Mucosa of descending colon (tissue), 3 donors: ENCODE measurements at places on chromosomes 6 and 20.
A peak's percentile ranks its signal among the peaks of the same experiment; 100 is the strongest.

GRCh38 chr20:11274141-11274594, 600.4 kb upstream of the JAG1 start:
- DNase-seq = no peak

- no peak for DNase-seq
Measured at GRCh38 chr6:124792386-124792785, 169.9 kb upstream of the RNF217 start.

GRCh38 chr20:51697096-51697826, 70.9 kb downstream of the ATP9A start:
- DNase-seq = no peak

DNA sequence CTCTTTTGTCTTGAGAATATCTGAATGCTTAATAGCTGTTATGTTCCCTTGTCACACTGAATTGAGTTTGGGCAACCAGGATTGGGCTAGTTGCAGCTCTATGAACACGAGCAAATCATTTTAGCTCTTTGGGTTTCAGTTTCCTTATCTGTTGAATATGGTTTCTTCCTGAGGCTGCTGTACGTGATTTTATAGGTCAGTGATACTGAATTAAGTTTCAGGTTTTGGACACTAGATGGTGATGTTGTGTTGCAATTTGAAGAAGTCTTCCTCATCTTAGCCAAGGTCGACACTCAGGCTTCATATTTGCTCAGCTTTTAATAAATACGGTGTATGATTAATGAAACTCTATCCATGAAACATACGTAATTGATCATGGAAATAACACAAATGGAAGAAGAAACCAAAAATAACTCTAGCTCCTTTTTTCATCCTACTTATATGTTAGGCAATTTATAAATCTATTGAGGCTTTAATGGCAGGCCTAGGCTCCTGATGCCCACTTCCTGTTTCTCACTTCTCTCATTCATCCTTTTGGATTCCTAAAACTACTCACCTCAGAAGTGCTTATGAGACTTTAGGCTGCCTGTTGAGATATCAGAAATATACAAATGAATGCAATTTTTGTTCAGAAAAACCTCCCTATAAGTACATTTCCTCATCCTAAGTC, 354.1 kb upstream of the MAP3K7 start:
- DNase-seq = peak; percentile 8

GRCh38 chr6:138498629-138499302, 528 bp downstream of the NHSL1 start:
- DNase-seq = no peak

- DNase-seq = no peak
Measured at GRCh38 chr20:8662433-8662954, 406.4 kb upstream of the PLCB4 start.

- DNase-seq = no peak
Measured at GRCh38 chr20:39264506-39265172, 302.5 kb downstream of the DHX35 start.

DNA sequence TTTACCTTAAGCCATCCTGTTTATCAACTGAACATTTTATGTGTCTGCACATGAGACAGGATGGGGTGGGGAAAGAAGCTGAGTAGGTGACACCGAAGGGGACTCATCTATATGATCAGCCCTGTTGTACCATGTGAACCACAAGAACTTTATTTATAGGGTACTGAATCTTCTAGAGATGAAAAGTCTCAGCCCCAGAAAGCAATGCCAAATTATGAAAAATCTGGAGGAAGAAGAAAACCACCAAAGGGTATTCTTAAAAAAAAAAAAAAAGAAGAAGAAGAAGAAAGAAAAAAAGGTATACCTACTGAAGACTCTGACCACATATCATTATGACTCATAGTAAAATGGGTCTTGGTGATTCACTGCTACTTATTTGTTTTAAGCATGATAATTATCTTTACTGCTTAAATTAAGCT, 39.8 kb upstream of the HBS1L start:
- DNase-seq = no peak

GRCh38 chr6:43517505-43518357, 842 bp downstream of the POLR1C start:
- no peak for DNase-seq

- no peak for DNase-seq
Measured at GRCh38 chr20:23143986-23144690, 58.0 kb upstream of the CD93 start.

GRCh38 chr6:114030767-114031166, 59.8 kb upstream of the HDAC2 start:
- no peak for DNase-seq

DNA sequence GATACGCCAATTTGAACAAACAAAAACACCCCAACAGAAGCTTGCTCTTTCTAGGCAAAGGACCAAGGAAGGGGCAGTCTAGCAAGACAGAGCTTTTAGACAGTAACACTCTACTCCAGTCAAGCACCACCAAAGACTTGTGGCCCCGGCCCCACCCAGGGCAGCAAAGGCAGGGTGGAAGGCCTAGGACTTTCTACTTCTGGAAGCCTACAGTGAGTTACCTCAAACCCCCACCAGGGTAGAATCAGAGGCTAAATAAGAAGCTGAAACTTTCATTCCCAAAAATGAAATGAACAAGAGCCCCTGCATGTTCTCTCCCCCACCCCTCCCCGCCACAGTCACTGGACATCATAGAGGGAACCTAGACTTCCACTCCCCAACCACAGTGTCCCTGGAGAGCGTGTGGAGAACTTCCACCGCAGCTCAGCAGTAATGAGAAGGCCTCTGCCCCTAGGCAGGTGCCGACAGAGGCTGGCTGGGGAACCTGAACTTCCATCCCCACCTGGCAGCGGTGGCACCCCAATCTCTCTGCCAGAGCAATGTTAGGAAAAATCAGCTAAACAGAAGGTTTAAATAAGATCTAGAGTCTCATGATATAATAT, 40.0 kb downstream of the KATNA1 start:
- DNase-seq = no peak

- peak; percentile 56 for DNase-seq
Measured at GRCh38 chr20:25623225-25623735, 534 bp downstream of the NANP start.

DNA sequence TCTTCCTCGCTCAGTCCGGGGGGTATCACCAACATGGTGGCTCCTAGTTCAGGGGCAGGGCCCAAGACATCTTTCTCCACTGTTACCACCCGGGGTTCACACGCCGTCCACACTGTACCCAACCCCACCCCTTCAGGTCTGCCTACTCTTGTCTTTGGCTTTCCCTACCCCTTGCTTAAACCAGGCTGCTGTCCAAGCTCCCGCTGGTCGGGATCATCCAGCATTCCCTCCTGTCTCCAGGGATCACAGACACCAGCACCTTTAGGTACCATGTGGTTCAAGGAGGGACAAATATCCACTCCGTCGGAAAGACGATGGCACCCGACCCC, 395 bp downstream of the NELFE start:
- DNase-seq = no peak

DNA sequence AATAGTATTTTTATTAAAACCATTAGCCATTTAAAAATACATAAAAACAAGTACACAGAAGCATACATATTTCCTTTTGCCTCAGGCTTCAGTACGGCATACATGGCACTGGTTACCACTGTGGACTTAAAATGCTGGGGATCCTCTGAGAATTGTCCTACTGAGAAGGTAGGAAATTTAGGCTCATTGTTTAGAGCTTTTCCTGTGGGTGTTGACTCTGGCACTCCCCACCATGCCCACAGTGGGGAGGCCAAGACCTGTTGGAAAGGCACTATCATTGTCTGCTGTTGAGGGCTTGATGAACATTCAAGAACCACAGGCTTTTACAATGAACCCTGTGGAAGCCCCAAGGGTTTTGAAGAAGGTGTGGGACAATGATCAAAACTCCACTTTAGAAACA, 473.4 kb downstream of the BTBD3 start:
- no peak for DNase-seq

DNA sequence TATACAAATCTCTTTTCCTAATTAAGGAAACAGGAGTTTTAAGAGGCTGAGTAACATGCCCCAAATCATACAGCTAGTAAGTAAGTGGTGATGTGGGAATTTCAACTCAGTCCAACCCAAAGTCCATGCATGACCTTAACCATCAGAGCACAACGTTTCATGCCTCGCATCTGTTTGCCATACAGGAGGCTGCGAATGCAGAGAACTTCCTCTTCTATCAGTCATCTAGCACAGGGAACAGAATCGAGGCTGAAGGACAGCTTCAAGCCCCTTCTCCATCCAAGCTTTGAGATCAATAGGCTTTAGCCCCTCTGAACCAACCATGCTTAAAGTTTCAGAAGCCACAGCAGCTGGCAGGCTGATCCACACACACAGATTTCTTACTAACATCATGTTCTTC, 113.2 kb downstream of the MAFB start:
- DNase-seq = no peak

DNA sequence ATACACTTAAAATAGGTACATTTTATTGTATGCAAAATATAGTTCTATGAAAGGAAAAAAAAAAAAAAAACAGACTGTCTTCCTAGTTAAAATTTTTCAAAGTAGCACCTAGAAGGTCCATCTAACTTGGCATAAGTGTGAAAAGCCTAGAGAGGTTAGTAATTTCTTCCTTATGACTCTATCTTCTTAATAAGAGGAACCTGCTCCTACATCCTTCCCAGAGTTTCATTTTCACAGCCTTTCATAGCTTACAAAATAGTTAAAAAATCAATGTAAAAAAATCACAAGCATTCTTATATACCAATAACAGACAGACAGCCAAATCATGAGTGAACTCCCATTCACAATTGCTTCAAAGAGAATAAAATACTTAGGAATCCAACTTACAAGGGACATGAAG, 28.8 kb downstream of the OGFRL1 start:
- no peak for DNase-seq

DNA sequence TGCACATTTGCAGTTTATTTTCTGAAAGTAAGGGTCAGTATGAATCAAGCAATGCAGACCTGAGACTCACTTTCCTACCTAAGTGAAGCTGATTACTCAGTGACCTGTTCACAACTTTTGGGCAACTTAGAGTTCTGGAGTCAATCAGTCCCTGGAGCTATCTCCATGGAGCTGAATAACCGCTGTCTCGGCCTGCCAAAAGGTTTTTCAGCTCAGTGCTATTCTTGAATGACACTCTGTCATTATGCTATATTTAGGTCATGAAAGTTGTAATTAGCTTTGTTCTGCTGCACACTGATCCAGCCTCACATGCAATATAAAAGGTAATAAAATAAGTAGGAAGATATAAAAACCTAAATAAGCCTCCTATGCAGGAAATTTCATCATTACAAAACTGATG, 356.0 kb downstream of the BMP2 start:
- no peak for DNase-seq

- DNase-seq = no peak
Measured at GRCh38 chr20:46940616-46941015, 46.0 kb downstream of the EYA2 start.

GRCh38 chr6:167005350-167006159, 6.4 kb downstream of the CEP43 start:
- no peak for DNase-seq

DNA sequence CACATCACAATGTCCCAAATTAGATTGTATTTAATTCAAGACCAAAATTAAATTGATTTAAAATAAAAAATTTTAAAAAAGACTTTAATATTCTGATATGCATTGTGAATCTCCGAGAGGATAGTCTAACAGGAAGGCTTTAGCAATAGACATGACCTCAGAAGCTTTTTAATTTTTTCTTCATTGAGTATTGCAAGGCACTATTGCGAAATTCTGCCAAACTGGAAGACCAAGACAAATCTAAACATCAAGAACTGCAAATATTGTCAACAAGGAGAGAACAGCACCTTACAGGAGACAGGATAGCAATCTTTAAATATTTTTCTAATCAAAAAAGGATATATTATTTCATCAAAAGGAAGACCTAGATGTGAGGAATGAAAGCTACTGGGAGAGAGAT, 56.9 kb downstream of the BMP5 start:
- DNase-seq = no peak

DNA sequence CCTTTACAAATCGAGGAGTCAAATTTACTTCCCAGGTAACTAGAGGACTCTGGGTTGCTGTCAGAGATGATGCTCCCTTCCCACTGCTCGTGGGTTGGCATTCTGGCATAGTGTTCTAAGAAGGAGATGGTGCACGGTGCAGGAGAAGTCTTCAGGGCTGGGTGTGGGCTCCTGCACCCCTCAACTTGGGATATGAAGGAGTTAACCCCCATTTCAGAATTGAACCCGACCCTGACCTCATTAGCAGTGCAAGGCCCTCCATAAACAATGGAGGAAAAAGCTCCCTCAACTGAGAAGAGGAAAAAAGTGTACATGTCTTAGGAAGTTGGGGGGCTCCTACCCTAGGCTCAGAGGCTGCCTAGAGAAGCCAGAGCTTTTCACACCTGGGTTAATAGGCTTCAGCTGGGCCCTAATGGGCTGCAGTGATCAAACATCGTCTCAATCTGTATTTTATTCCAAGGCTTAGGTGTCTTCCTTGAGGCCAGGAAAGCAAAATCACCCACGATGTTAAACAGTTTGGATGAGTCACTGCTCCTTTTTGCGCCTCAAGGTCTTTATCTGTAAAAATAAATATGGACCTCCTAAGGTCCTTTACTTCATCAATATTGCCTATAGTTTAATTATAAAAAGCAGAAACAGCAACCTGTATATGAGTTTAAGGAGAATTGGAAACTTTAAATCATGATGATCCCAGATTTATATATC, 29.4 kb downstream of the TFAP2B start:
- no peak for DNase-seq

DNA sequence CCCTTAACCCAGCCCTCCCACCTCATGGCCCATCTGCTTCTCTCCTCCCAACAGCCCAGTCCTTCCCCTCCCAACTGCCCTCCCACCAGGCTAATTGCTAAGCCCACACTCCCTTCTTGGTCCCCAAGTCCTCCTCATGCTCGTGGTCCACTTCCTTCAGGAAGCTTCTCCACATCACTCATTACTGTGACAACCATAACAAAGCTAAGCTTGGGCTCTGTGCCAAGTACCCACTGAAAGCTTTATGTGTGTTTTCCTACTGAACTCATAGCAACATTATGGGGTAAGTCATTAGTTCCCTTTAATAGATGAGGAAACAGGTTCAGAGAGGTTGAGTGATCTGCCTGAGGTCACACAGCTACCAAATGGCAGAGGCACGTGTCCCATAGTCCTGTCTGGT, 16.2 kb downstream of the FRS3 start:
- no peak for DNase-seq

DNA sequence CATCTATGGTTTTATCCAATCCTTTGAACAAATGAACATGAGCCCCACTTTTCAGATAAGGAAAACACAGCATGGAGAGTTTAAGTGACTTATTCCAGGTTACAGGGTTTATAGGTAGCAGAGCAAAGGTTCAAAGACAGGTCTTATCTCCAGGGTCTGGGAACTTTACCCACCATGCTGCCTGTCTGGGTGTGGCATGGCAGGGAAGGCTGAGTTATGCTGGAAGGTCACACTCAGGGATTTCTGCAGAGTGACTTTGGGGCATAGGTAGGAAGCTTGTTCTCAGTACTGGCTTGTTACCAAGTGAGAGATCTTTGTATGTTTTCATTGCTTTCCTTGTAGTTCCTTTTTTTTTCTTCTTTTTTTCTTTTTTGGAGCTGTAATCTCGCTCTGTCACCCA, 1.8 kb downstream of the ZNF831 start:
- DNase-seq = peak; percentile 64
